GM13977 (cell line): ENCODE measurements at places on chromosomes 5 and 9.

DNA sequence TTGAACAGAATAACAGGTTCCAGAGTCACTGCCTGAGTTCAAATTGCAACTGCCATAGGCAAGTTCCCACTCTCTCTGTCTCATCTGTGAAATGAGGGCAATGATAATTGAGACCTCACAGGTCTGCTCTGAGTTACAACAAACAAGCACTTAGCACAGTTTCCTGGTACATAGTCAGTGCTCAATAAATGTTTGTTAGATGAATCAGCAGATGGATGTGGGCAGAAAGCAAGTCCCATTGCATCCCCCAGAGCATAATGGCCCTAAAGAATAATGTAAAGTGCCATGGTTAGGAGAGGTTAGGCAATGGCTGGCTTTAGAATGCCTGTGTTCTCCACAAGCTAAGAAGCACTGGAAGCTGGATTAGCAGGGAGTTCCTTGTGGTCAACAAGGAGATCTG is 136.5 kb upstream of the LARP1 start:
- DNase-seq, result no peak

- DNase-seq, result no peak
Observed at GRCh38 chr5:114858665-114859437, 310.9 kb downstream of the TRIM36 start.

DNA sequence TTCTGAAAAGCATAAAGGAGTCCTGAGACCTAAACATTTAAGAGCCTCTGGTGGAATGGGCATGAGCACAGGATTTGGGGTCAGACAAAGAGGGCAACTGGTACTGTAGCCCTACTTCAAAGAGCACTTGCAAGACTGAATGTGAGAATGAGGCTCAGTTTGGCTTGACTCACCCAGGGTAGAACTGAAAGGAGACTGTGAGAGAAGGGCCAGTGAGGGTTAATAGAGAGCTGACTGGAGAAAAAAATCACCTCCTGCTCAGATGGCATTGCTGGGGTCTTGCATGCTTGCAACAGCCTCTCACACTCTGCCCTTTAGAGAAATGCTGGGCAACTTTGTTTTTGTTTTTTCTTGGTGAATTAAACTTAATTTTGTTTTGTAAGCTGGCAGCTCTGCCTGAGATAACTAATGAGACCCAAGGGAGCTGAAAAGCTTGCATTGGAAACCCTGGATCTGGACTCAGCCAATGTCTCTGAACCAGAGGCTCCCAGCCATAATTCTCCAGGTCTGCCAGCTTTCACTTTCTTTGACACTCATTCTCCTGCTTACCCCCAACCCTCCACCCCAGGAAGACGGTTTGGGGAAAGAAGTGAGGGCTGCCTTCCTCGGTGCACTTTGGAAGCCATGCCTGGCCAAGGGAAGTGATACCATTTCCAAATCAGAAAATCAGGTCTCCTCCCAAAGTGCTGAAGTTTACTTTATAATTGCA is 161.1 kb upstream of the PANK3 start:
- no peak for DNase-seq

- DNase-seq, result no peak
Observed at GRCh38 chr5:11247224-11247623, 486.2 kb upstream of the DAP start.

- DNase-seq, result no peak
Observed at GRCh38 chr5:65825408-65826328, 100.7 kb upstream of the ERBIN start.

- DNase-seq, result no peak
Observed at GRCh38 chr9:18756712-18757125, 276.3 kb downstream of the SAXO1 start.

GRCh38 chr9:29648601-29649000 is 2075.3 kb upstream of the C9orf72 start:
- no peak for DNase-seq

DNA sequence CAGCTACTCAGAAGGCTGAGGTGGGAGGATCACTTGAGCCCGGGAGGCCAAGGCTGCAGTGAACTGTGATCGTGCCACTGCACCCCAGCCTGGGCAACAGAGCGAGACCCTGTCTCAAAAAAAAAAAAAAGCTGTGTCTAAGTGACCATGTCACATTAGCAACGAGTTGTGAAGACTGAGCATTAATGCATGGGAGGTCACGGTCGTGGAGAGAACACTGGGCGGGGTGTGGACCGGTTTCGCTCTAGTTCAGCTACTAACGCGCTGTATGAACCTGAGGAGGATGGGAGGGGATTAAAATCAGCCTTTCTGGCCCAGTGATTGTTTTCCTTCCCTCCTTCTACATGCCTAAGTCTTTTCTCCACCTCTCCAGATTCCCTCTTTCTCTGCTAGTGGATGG is 56.7 kb upstream of the CARTPT start:
- DNase-seq, result no peak

- no peak for DNase-seq
Observed at GRCh38 chr5:72796001-72796400, 20.5 kb upstream of the TNPO1 start.

- DNase-seq, result no peak
Observed at GRCh38 chr5:57698802-57699201, 216.2 kb upstream of the ACTBL2 start.

- DNase-seq, result no peak
Observed at GRCh38 chr9:69293156-69293555, 31.9 kb upstream of the ENTREP1 start.

GRCh38 chr5:109146591-109146990 is 263.2 kb downstream of the PJA2 start:
- no peak for DNase-seq

GRCh38 chr5:65262649-65263059 is 219.1 kb downstream of the ADAMTS6 start:
- no peak for DNase-seq

DNA sequence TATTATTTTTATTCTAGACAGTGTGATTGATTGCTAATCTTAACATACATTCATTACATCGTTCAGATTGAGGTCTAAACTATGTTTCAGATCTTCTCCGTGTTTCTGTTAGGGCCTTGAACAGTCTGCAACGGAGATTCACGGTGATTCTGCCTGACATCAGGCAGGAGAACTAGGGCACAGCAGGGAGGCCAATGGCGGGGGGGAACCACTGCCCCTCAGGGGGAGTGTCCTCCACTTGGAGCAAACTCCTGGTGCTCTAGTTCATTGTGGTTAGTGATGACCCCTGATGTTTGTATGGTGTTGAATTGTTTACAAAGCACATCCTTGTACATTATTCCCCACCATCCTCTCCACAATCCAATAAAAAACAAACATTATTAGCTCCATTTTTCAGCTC is 173.5 kb downstream of the ZNF608 start:
- DNase-seq, result no peak

DNA sequence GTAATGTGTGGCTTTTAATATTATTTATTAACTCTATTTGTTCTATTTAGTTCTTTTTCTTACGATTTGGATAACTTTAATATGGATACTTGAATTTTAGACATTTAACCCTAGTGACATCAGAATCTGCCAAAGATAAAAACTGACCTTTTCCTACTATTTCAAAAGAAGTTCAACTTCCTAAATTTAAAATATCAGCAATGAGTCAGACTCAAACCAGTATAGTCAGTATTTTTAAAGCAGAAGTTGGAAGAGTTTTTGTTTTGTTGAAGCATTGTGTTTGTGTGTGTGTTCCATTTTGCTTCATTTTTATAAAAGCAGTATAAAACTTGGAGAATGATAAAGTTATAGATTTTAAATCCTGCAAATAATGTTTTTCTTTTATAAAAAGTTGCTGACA is 251.8 kb upstream of the RASA1 start:
- DNase-seq, result no peak

- DNase-seq, result no peak
Observed at GRCh38 chr9:130986356-130986965, 22.5 kb upstream of the LAMC3 start.

GRCh38 chr5:3325972-3326840 is 269.4 kb upstream of the IRX1 start:
- no peak for DNase-seq

DNA sequence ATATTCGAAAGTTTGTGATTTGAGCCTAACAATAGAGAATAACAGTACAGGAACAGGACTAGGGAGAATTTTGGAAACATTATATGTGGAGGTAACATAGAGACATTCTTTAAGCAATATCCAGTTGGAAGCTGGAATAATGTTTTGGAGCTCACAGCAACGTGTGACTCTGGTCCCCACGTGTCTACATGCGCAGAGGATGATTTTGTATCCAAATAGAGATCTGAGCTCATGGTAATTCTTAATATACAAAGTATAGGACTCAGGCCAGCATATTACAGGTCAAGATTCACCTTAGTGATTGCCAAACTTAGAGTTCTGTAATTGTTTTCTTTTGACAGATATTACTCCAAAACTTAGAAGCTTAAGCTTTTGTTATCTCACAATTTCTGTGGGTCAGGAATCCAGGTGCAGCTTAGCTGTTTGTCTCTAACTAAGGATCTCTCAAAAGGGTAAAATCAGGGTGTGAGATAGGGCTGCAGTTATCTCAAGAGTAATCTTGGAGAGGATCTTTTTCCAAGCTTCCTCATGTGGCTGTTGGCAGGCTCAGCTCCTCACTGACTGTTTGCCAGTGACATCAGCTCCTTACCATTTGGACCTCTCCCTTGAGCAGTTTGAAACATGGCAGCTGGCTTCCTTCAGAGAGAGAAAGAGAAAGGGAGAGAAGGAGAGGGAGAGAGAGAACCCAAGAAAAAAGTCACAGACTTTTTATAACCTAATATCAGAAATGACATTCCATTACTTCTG is 272.0 kb upstream of the ZNF462 start:
- no peak for DNase-seq

DNA sequence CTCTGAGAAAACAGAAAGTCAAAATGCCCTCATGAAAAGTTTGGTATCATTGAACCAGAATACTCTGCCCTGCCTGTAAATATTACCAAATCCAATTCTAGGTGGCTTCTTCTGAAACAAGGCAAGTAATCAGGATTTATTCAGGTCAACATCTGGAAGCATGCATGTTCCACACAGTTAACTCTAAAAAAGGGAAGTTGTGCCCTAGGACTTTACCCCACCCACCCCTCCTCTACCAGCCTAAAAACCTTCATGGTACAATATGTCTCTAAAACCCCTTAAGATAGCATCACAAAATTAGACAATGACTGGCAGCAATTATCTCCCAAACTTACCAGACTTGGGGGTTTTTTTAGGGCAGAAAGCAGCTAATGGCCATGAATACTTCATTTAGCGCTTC is 414.8 kb upstream of the SLC30A5 start:
- DNase-seq, result no peak

DNA sequence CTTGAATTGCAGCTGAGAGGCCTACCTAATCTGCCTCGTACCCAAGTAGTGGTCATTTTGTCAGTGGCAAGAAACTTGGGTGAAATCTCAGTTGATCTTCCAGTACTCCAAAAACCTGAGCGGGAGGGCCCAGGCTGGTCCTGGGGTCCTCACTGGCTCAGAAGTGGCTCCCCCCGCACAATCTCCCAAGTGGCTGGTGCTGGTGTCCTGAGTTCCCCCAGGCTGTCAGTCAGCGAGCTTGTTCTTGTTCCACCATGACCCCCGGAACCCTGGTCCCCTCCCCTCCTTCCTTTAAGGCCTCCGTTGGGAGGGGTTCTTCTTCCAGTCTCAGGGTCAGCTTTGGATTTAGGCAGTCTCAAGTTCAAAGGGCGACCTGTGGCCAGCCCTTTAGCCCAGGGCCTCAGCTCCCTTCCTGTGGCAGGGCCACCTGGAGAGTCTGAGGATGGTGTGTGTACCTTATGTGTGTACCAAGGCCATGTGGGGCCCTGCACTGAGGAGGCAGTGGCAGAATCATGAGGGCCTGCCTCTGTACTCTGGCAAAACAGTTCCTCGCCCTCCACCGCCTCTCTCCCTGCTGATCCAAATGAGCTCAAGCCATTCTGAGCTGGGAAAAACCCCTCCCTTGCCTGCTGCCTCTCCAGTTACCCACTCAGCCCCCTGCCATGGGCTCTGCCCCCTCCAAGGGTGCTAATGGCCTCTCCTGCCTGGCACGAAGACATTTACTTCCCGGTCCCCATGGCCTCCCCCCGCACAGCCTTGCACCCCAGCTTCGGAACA is 4.5 kb upstream of the DBN1 start:
- DNase-seq, result no peak

- DNase-seq, result no peak
Observed at GRCh38 chr5:102048940-102049339, 247.1 kb downstream of the SLCO4C1 start.

DNA sequence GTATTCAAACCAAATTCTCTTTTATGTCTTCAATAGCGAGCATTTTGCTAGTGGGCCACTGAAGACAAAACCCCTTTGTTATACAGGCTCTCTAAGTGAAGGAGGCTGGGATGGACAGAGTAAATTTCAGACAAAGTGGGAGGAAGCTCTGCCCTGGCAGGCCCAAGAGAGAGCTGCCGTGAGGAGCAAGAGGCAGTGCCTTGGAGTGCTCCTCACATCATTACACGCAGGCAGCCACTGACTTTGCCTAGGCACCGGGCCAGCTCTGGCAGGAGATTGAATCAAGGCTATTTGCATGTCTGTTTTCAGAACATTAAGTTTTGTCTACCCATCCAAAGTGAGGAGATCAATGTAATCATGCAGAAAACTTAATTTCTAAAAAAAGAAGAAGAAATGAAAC is 167.7 kb downstream of the CCDC192 start:
- DNase-seq, result no peak

GRCh38 chr9:121774715-121775613 is 123.5 kb downstream of the DAB2IP start:
- DNase-seq, result no peak

DNA sequence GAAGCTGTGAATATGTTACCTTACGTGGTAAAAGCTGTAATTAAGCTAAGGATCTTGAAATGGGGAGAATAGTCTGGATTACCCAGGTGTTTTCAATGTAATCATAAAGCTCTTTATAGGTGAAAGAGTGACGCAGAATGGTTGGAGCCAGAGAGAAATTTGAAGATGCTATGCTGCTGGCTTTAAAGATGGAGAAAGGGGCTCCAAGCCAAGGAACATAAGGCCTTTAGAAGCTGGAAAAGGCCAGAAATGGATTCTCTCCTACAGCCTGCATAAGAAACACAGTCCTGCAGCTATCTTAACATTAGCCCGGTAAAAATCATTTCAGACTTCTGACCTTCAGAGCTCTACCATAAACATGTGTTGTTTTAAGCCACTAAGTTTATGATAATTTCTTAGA is 243.3 kb upstream of the VLDLR start:
- DNase-seq, result no peak

DNA sequence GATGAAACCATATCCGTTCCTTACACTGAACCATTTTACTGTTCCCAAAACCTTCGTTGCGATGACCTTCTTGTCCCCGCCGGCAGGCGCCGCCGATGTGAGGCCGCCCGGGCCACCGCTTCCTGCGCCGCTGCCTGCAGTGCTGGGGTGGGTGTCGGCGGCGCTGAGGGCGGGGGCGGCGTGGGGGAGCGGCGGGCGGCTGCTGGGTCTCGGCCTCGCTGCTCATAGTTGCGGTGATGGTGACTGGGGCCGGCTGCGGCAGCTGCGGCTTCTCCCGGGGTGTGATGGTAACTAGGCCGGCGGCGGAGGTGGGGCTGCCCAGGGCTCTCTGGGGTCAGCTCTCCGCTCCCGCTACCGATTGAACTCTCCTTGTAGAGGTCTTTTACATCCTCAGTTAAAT is 14.1 kb upstream of the OR2S2 start:
- DNase-seq, result no peak

DNA sequence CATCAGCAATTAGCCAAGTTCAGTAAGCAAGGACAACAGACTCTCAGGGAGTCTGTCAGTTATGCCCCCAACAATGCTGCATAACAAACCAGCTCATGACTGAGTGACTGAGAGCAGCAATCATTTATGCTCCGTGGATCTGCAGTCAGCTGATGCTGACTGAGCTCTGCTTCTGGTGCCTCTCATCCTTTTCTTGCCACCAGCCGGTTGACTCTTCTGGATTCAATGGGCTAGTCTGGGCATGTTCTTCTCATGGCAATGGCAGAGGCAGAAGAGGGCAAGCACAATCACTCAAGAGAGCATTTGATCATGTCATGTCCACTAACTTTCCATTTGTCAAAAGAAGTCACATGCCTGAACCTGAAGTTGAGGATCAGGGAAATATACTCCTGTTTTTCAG is 157.0 kb upstream of the NTRK2 start:
- no peak for DNase-seq
